ENCODE measurements at places on chromosomes 7 and 10.

- DNase-seq = no peak
These were observed 5.2 kb upstream of the AGMO start for GRCh38 chr7:15567036-15567435.

DNA sequence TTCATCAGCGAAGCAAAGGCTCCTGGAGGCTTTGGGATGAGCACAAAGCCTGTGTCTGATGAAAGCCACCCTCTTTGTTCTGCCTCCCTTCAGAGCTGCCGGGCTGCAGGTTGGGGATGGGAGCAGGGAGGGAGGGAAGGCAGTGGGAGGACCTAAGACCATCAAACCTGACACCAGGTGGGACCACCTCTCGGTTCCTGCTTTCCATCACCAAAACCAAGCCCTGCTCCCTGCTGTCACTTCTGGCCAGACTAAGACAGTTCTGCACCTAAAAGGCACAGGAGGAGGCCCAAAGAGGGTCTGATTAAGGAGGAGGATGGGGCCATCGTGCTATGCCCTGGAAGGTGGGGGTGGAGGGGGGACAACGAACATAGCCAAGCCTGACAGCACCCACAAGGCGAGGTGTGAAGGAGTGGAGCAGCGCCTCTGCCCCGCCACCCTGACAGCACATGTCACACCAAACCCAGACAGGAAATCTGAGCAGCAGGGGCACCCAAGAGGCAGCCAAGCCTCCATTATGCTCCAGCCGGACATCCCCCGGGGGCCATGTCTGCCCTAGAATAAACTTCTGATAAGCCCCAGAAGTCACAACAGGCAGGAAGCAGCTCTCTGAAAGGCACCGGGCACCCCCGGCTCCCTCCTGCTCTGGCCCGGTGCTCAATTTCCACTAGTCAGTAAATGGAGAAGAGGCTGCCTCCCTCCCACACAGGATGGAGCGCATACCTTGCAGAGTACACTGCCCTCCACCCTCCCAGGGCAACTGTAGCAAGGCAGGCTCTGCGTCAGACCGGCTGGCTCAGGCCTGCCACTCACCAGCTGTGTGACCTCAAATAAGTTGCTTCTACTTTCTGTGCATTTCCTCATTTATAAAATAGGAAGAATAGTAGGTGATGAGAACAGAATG lies 48.9 kb downstream of the DLG5 start:
- DNase-seq = no peak

- DNase-seq = no peak
These were observed 38.9 kb downstream of the ADAP1 start for GRCh38 chr7:915291-916218.

DNA sequence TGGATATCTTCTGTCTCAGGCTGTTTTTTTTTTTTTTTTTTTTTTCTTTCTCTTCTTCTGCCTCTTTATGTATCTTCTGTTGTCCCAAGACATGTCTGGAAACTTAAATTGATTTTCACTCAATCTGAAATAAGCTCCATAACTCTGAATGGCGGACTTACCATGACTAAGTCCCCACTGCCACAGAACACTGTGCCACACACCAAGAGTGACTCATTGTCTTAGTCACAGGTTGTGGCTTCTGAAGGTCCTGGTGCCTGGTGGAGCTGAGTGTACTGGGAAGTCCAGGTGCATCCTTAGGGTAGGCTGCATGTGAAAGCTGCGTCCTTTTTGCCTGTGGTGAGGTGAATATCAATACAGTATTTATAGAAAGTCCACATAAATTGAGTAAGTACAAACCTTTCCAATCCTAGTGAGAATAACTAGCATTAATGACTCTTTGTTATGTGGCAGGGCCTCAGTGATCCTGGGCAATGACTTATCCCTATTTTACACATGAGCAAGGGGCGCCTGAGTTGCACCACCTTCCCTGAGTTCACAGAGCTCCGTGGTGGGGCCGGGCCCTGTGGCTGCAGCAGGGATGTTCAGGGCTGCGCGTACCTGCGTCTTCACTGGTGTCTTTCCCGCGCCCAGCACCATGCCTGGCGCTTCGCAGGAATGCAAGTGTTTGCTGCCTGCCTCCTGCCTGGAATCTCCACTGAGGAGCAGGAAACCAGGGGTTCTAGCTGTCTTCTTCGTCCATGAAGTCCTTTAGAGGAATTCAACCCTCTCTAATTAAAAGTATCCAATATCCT lies 4.3 kb downstream of the PFKP start:
- DNase-seq = no peak

DNA sequence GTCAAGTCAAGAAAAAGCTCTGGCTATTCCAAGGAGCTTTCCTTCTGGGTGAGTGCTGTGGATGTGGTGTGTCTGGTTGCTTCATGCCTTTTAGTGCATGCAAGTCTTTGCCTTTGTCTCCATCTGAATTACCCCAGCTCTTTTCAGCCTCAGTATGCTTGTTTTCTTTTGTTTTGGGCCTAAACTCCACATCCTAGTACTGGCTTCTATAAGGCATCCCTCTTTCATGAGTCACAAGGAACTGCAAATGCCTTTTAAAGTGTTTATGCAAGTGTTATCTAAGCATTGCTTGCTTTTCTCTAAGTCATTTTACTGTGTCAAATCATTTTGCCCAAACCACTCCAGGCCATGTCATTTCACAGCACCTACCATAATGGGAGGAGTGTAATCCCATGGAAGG lies 132.1 kb downstream of the PLCE1 start:
- DNase-seq = no peak

DNA sequence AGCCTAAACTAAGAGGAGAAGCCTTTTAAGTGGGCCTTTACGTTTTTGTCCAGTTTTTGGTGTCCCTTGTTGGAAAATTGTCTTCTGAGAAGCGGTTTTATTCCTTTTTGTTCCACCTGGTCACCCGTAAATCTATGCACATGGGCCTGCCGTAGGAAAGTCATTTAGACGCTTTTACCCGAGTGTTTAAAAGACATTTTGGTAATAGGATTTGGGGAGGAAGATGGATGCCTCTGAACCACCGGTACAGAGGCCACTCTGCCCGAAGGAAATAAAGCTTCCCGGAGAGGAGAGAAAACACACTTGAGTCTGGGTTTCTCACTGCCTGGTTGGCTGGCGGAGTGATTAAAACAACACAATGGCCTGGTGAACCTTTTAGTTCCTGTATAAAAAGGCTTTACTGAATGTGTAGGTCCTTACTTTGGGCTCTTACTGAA lies 760 bp downstream of the THNSL1 start:
- DNase-seq = no peak

GRCh38 chr7:45591101-45591906 lies 17.1 kb downstream of the ADCY1 start:
- DNase-seq = no peak

DNA sequence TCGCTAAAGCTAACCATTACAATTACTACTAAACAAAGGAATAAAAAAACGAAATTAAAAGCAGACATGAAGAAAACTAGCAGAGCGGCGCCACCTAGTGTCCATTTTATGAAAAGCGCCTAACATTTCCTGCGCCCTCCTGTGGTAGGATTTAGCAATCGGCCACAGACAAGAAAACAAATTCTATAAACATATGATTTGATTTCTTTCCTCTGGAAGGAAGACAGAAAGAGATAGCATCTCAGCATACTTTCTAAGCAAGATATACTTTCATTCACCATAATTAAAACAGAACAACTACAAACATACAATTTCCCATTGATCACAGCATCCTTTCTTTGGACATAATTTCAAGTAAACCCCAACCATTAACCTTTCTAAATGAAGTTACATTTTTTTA lies 337.7 kb upstream of the NPVF start:
- DNase-seq = peak; percentile 13

GRCh38 chr7:2792856-2793487 lies 51.1 kb downstream of the GNA12 start:
- DNase-seq = no peak

GRCh38 chr10:24722131-24722675 lies 1.5 kb downstream of the ARHGAP21 start:
- DNase-seq = no peak

DNA sequence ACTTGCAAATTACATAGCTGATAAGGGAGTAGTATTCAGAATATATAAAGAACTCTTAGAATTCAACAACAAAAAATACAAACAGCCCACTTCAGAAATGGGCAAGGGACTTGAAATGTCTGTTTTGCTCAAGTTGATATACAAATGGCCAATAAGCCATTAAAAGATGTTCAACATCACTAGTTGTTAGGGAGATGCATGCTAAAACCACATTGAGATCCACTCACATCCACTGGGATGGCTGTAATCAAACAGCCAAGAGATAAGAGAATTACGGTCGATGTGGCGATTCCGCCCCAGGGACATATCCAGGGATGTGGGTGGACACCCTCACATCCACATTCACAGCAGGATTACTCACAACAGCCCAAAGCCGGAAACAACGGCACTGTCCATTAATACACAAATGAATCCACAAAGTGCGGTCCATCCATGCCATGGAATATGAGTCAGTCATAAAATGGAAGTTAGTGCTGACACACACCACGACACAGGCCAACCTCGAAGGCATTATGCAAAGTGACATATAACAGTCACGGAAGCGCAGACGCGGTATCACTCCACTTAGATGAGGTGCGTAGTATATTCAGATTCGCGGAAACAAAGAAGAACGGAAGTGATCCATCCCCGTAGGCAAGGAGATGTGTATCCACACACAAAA lies 227.8 kb downstream of the DNAJB6 start:
- DNase-seq = no peak

DNA sequence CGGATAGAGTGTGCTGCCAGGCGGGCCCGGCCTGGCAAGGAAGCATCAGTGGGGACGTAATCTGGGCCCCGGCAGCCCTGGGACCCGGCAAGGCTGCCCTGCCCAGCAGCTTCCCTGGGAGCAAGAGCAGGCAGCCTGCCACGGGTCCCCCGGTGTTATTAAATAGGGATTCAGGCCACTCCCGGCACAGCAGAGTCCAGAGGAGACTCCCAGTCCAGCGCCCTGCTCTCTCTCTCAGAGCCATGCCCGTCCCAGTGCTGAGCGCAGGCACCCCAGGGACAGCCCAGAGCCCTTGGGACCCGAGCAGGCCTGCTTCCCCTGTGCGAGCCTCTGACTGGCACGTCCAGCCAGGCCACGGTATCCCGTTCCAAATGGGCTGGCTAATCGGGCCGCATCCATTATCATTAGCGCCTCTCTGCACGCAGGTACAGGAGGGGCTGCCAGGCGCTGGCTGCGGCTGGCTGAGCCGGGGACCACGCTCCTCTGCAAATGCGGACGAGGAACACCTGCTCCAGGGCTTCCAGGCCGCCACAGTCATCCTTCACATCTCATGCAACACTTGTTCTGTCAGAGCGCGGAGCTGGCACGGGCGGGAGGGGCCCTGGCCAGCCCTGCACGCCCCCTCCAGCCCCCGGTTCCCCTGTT lies 344.2 kb upstream of the MKI67 start:
- no peak for DNase-seq

- no peak for DNase-seq
These were observed 16.7 kb upstream of the SYPL1 start for GRCh38 chr7:106128836-106129235.

- DNase-seq = no peak
These were observed 32.1 kb downstream of the SGPL1 start for GRCh38 chr10:70847659-70848360.

GRCh38 chr7:80440883-80441282 lies 71.0 kb downstream of the GNAT3 start:
- no peak for DNase-seq

DNA sequence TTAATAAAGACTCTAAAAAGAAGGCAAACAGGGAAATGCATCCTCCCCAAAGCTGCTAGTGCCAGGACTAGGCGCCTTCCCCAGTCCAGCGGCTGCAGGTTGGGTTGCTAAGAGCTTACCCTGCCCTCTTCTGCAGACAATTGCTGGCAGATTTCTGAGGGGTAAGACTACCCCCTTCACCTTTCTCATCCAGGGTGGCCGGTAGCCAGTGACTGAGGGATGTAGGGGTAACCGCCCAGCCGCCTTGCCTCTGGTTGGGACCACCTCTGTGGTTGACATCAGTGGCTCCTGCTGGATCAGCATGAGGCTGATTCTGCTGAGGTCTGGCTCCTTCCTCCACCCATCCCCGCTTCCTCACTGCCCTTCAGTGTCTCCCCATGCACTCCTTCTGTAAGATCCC lies 71.2 kb downstream of the ADCYAP1R1 start:
- no peak for DNase-seq

DNA sequence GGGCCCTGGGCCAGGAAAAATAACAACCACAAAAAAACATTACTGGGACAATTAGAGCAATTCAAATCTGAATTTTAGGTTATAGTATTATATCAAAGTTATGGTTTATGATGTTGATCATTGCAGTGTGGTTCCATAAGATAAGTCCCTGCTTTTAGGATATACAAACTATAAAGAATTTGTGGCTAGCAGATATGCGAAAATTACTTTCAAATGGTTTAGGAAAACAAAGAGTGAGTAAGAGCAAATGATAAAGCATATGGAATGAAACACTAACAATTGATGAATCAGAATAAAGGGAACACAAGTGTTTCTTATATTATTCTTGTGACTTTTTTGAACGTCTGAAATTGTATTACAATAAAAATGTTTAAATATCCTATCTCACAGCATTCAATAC lies 64.4 kb upstream of the HECTD2 start:
- DNase-seq = no peak
